Stimulated activated naive B cell treated with anti-CD40 and anti-IgM and Interleukin-4, amounts not matched to agents 10 μg/mL and 1 μg/mL and 100 μg/mL, for 72 hours (primary cell): ENCODE measurements at places on chromosomes 6 and 20.

- peaks cover 14% of the 10 kb centered on the region for H3K36me3 ChIP-seq
- DNase-seq: no peak
- H3K4me1 ChIP-seq: peaks cover 49% of the 10 kb centered on the region
- peak overlapping the region; percentile 9 for H3K27ac ChIP-seq
- no peak overlapping the region for H3K4me3 ChIP-seq
These were observed 137.0 kb downstream of the ARID1B start for GRCh38 chr6:156914181-156914580.

DNA sequence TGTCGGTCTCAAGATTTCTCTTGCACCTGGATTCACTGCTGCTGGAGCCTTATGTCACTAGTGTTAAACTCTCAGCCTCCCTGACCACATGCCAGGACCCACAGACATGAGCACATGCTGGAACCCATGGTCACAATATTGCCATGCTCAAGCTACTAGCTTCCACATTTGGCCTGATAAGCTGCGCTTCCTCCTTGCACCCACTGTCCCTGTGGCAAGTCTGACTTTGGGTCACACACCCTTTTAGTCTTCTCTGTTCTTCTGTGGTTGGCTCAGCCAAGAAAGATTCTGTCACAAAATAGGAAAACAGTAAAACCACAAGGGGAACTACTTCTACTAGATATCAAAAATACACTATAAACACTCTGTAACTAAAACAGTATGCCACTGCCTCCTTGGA lies 68.9 kb upstream of the HDAC2 start:
- H3K36me3 ChIP-seq: no peaks in the 10 kb centered on the region
- no peak for DNase-seq
- H3K4me1 ChIP-seq: no peaks in the 10 kb centered on the region
- no peak overlapping the region for H3K27ac ChIP-seq
- H3K4me3 ChIP-seq: no peak overlapping the region

GRCh38 chr6:147839708-147840610 lies 331.5 kb downstream of the SAMD5 start:
- H3K27me3 ChIP-seq: no peaks in the 10 kb centered on the region
- DNase-seq: no peak
- H3K36me3 ChIP-seq: no peaks in the 10 kb centered on the region
- no peak overlapping the region for H3K27ac ChIP-seq
- H3K4me3 ChIP-seq: no peak overlapping the region

GRCh38 chr6:112416866-112417265 lies 69.7 kb downstream of the RFPL4B start:
- no peak for DNase-seq
- no peaks in the 10 kb centered on the region for H3K36me3 ChIP-seq
- peaks cover 14% of the 10 kb centered on the region for H3K27me3 ChIP-seq

DNA sequence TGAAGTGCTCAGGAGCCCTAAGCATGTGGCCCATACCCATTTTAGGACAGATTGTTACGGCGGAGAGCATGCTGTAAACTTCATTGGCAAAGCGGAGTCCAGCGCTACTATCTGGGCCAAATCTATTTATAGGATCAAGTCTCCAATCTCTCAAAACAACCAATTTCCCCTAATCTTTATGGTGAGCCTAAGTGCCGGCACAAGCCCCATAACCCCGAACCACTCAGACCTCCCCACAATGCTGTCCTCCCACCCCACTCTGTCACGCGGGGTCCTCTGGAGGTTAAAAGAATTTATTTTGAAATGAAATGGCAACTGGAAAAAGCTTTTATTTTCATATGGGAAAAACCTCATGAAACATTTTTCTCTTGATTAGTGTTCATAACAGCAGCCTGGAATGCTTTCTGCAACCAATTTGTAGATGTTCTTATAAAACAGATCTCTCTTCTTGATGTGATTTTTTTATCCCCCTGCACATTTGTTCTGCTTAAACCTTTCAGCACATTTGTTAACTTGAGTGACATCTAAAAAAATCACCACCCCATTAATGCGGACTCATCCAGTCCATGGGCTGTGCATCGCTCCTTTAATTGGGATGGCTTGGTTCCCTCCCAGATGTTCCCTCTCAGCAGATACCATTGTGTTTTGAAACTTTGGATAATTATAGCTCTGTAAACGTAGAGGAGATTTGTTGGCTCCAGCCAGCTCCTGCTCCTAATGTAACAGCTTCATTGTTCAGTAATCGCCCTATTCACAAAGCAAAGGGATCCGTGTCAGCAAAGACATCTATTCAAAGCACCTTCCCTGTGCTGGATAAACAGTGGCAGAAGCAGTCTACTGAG lies 323.6 kb downstream of the CD83 start:
- peaks cover 40% of the 10 kb centered on the region for H3K4me1 ChIP-seq
- H3K27ac ChIP-seq: no peak overlapping the region
- H3K36me3 ChIP-seq: peaks cover 33% of the 10 kb centered on the region
- no peak for DNase-seq

DNA sequence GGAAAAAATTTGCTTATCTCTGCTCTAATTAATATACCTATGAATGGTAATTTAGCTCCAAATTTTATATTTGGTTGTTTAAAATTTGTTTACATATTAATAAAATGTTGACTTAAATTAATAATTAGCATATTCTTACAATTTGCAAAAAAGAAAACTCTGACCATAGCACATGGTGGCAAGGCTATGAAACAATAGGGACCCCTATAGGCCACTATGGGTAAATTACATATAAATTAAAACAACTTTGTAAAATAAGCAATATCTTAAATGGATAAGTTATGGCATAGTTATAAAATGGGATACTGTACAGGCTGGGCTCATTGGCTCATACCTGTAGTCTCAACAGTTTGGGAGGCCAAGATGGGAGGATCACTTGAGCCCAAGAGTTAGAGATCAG lies 76.0 kb downstream of the MKKS start:
- no peaks in the 10 kb centered on the region for H3K4me1 ChIP-seq
- peaks cover 4% of the 10 kb centered on the region for H3K27me3 ChIP-seq
- peaks cover 3% of the 10 kb centered on the region for H3K36me3 ChIP-seq
- no peak overlapping the region for H3K27ac ChIP-seq
- DNase-seq: no peak

GRCh38 chr6:44558832-44559251 lies 171.3 kb downstream of the CDC5L start:
- peaks cover 15% of the 10 kb centered on the region for H3K4me1 ChIP-seq
- H3K4me3 ChIP-seq: no peak overlapping the region
- H3K36me3 ChIP-seq: peaks cover 3% of the 10 kb centered on the region

DNA sequence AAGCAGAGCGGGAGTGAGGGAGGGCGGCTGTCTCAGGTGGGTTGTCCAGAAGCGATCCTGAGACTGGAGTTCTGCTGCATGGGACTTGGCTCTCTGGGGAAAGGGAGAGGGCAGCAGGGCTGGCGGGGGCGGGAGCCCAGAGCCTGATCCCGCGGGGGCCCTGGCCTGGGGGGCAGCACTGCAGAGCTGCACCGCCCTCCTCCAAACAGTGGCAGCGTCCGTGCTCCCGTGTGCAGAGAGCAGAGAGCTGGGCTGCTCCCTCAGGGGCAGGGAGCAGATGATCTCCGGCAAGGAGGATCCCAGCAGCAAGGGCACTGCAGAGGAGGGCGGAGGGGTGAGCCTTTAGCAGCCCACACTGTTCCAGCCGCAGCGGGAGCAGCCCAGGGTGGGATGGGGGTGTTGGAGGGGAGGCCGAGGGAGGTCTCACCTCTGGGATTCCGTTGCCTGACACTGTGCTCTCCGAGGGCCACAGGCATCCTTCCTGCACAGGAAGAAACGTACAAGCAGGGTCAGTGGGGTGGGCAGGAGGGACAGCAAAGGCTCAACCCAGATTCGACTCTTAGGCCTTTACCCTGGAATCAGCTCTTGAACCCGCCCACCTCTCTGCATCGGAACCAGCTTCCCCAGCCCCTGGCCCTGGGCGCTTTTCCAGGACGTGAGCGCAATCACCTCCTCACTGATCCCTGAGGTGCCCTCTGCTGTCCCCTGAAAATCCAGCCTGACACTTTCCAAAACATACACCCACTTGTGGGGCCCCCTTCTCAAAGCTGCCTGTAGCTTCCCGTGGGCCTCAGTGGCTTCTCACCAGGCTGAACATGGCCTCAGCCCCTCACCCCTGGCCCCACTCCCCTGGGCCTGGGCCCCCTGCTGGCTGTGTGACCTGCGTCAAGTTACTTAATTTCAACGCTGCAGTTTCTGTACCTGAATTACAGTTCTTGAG lies 32.6 kb upstream of the ZBP1 start:
- H3K27ac ChIP-seq: no peak overlapping the region
- H3K4me1 ChIP-seq: peaks cover 23% of the 10 kb centered on the region
- no peak for DNase-seq
- no peak overlapping the region for H3K4me3 ChIP-seq
- H3K36me3 ChIP-seq: peaks cover 20% of the 10 kb centered on the region

- H3K4me3 ChIP-seq: no peak overlapping the region
- no peaks in the 10 kb centered on the region for H3K27me3 ChIP-seq
- DNase-seq: no peak
These were observed 372.2 kb downstream of the CDH26 start for GRCh38 chr20:60330461-60330860.

DNA sequence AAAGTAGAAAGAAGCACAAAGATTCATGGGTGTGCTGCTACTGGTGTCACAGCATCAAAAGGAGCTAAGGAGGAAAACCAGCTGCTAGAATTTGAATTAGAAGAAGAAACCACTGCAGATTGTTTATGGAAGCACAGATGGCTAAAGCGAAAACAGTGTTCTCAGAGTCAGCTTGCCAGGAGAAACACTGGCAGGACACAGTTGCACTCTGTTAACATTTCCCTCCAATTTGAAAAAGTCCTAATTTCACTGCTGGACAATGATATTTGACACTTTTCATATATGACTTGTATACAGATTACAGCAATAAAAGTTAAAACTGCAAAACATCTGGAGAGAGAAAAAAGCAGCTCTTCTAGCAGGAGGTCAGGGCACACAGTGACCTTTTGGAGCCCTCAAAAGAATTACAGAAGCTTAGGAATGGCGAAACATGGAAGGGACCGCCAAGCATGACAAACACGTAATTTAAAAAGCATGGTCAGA lies 314.5 kb downstream of the COL12A1 start:
- no peak overlapping the region for H3K4me3 ChIP-seq
- no peak for DNase-seq
- H3K36me3 ChIP-seq: no peaks in the 10 kb centered on the region
- no peaks in the 10 kb centered on the region for H3K27me3 ChIP-seq
- no peak overlapping the region for H3K27ac ChIP-seq

DNA sequence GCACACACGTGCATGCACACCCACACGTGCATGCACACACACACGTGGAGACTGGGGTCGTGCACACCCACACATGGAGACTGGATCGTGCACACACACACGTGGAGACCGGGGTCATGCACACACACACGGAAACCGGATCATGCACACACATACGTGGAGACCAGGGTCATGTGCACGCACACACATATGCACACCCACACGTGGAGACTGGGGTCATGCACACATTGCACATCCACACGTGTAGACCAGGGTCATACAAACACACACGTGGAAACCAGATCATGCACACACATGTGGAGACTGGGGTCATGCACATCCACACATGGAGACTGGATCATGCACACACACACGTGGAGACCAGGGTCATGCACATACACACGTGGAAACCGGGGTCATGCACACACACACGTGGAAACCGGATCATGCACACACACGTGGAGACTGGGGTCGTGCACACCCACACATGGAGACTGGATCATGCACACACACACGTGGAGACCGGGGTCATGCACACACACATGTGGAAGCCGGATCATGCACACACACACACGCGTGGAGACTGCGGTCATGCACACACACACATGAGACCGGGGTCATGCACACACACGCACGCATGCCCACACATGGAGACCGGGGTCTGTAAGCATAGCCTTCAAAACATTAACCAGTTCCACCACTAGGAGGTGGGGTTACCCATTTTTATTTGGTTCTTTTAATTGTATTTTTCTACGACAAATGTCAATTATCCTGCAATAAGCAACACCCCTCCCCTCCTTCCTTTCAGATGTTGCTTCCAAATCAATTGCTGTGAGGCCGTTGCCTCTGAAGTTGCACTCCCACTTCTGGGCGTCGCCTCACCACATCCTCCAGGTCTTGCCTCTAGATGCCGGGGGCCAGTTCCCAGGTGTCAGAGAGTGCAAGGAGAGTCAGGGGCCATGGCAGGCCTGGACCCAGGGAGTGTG lies 95.8 kb downstream of the TMEM242 start:
- peaks cover 17% of the 10 kb centered on the region for H3K4me1 ChIP-seq
- no peak overlapping the region for H3K27ac ChIP-seq
- H3K4me3 ChIP-seq: no peak overlapping the region
- peaks cover 33% of the 10 kb centered on the region for H3K27me3 ChIP-seq
- H3K36me3 ChIP-seq: no peaks in the 10 kb centered on the region

DNA sequence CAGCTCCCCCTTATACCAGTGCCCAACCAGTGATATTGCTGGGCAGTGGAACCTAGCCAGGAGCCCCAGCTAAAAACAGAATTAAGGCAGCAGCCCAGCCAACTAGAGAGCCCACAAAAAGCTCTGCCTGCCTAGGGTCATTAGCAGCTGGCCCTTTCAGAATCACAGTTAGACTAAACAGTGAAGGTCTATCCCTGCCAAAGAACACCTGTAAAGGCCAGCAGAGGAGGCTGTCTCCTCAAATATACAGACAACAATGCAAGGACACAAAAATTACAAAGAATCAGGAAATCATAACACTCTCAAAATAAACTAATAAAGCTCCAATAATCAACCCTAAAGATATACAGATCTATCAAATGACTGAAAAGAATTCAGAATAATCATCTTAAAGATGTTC lies 77.8 kb upstream of the HTR1E start:
- H3K4me3 ChIP-seq: no peak overlapping the region
- DNase-seq: no peak
- H3K27me3 ChIP-seq: no peaks in the 10 kb centered on the region
- no peak overlapping the region for H3K27ac ChIP-seq
- H3K4me1 ChIP-seq: no peaks in the 10 kb centered on the region

DNA sequence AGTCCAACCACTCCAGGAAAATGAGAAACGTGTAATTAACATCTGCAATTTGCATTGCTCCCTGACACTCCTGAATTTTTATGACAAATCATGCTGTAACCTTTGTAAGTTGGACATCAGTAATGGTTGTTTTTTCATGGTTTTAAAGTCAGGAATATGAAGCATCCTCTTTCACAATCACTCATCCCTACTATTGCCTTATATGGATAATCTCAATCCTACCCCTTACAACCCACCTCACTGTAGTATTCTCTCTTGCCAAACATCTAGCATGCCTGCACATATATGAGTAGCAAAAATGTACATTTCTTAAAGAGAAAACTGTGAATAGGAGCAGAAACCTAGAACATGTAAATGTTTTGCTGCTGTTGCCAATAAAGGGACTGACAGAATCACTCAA lies 729.5 kb downstream of the KIF16B start:
- no peak overlapping the region for H3K27ac ChIP-seq

GRCh38 chr6:68741501-68742386 lies 106.7 kb downstream of the ADGRB3 start:
- no peak overlapping the region for H3K4me3 ChIP-seq
- H3K27ac ChIP-seq: no peak overlapping the region
- H3K4me1 ChIP-seq: no peaks in the 10 kb centered on the region
- DNase-seq: no peak
